Large intestine (tissue), 12 donors: ENCODE measurements at places on chromosomes 4 and X. TPM values are rescaled to one million over a fixed set of nuclear protein-coding genes. Genes with fewer than 3 reads are reported as not detected.

DNA sequence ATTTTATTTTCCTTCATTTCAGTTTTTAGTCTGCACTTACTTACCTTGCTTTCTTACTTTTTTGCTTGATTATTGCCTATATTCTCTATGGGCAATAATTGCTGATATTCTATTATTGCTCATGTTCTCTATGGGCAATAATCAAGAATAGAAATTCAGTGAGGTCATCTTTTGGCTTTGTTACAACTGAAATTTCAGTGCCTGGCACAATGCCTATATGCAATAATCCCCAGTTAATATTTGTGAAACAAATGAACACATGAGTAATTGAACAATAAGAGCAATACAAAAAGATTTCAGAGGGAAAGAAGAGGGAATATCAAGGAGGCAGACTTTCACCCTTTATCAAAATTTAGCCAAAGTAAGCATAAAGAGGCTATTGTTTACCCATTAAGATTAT, 48.6 kb upstream of the ARSJ start:
- no peaks in the 10 kb centered on the region for H3K36me3 ChIP-seq
- H3K4me3 ChIP-seq, result no peak overlapping the region
- no peak overlapping the region for H3K27ac ChIP-seq
- peaks cover 8% of the 10 kb centered on the region for H3K4me1 ChIP-seq
- H3K27me3 ChIP-seq, result no peaks in the 10 kb centered on the region

DNA sequence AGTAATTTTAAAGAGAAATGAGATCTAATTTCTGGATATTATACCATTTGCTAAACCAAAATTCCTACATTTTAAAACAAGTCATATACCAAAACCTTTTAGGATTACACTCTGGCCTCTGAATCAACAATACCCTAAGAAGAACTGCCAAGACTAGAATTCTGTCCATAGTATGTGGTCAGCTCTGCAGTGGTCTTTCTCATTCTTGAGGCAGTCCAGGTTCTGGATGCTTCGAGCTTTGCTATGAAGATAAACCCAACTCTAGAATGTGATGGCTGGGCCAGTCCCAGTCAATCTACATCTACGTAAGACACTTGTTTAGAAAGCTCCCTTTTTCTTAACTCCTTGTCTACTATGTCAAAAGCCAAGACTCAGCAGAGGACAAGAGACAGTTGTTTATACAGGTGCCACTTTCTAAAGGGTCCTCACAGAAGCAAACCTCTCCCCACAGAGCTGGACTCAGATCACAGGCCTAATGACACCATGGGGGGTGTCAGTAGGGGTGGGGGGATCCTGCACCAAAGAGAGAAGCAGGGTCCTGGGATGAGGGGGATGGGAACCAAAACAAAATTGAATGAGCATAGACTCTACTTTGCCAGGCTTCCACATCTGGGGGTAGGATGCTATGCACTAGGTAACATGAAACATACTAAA, 63.2 kb downstream of the SH3RF1 start:
- H3K27me3 ChIP-seq, result no peaks in the 10 kb centered on the region
- H3K27ac ChIP-seq, result no peak overlapping the region
- no peak overlapping the region for H3K4me3 ChIP-seq
- H3K4me1 ChIP-seq, result peaks cover 5% of the 10 kb centered on the region
- peaks cover 2% of the 10 kb centered on the region for H3K36me3 ChIP-seq

ABLIM2 gene
- 5.9 TPM for polyA plus RNA-seq

GRCh38 chrX:120428309-120428708, 40.8 kb downstream of the LAMP2 start:
- no peak overlapping the region for H3K4me3 ChIP-seq
- peak; percentile 1 for DNase-seq
- no peaks in the 10 kb centered on the region for H3K4me1 ChIP-seq
- H3K27ac ChIP-seq, result no peak overlapping the region
- no peaks in the 10 kb centered on the region for H3K27me3 ChIP-seq

FHDC1 gene
- polyA plus RNA-seq, result 10.7 TPM

DNA sequence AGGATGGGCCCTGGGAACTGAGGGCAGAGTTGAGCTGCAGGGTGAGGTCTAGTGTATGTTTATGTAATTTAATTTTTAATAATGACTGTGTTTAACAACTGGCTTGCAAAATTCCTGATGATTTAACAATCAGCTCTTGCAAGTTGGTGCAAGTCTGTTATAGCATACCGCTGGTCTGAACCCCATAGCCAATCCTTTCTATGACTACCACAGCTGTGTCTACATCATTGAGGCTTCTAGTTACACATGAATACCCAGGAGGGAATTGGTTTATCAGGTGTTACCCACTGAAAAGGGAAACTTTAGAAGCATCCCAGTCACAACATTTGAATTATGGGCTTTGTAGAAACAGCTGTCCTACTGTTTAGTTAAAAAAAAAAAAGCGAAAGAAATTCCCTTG, 38.3 kb downstream of the SUPT20HL1 start:
- no peaks in the 10 kb centered on the region for H3K27me3 ChIP-seq
- no peak for DNase-seq
- H3K4me3 ChIP-seq, result no peak overlapping the region
- no peak overlapping the region for H3K27ac ChIP-seq
- H3K36me3 ChIP-seq, result no peaks in the 10 kb centered on the region
- no peaks in the 10 kb centered on the region for H3K4me1 ChIP-seq

GAGE12H gene
- not detected for polyA plus RNA-seq

DNA sequence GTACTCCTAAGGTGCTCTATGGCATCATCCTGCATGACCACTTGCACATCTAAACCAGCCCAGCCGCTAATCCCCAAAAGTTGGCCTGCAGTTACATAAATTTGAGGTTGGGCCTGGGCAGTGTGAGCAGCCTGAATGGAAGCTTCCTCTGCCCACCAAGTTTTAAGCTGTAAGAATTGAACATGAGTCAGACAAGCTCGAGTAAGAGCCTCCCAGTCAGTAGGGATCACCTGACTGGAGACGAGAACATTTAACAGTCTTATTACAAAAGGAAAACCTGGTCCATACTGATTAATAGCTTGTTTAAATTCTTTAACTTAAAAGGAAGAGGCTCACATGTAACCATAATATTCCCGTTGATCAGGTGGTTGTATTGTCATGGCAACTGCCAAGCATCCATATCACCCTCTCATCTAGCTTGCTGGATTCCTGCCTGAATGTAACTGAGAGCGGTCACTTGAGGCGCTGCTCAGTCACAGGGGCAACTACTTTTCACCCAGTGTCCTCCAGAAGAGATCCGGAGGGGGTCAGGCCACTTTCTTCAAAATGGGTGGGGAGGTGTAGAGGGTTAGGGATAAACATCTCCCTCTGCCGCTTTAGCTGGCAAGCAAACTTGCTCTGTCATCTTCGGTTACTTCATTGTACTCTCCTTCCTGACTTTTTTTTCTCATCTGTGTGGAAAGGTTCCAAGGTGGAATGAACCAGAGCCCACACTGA, 56.6 kb upstream of the WDR1 start:
- H3K27me3 ChIP-seq, result no peaks in the 10 kb centered on the region
- H3K4me3 ChIP-seq, result no peak overlapping the region
- no peak for DNase-seq
- H3K27ac ChIP-seq, result no peak overlapping the region

DNA sequence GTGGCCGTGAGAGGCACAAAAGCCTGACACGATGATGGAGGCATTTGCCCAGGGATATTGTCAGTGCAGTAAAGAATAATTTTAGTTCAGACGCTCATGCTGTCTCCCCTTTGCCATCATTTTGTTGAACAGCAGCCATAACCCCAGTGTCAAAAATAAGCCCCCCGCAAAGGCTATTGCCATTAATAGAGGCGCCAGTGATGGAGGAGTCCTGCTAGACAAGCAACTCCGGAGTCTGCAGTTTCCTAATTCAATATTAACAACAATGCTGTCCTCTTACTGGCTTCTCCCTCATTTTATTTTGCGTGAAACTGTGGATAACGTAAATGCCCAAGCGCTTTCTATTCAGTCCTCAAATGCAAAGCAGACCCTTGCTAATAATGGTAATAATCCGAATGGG, 603 bp upstream of the SMS start:
- no peaks in the 10 kb centered on the region for H3K27me3 ChIP-seq
- DNase-seq, result no peak
- H3K4me1 ChIP-seq, result peaks cover 3% of the 10 kb centered on the region
- no peaks in the 10 kb centered on the region for H3K36me3 ChIP-seq
- peak overlapping the region; percentile 66 for H3K27ac ChIP-seq
- H3K4me3 ChIP-seq, result peak overlapping the region; percentile 50

NBDY gene
- 37.1 TPM for polyA plus RNA-seq

- no peak for DNase-seq
- no peak overlapping the region for H3K27ac ChIP-seq
- H3K36me3 ChIP-seq, result no peaks in the 10 kb centered on the region
- no peak overlapping the region for H3K4me3 ChIP-seq
- H3K27me3 ChIP-seq, result no peaks in the 10 kb centered on the region
Measured at GRCh38 chr4:98602270-98602669, 56.1 kb downstream of the TSPAN5 start.

WDR1 gene
- 168 TPM for polyA plus RNA-seq

TNIP2 gene
- polyA plus RNA-seq, result 28.5 TPM

DNA sequence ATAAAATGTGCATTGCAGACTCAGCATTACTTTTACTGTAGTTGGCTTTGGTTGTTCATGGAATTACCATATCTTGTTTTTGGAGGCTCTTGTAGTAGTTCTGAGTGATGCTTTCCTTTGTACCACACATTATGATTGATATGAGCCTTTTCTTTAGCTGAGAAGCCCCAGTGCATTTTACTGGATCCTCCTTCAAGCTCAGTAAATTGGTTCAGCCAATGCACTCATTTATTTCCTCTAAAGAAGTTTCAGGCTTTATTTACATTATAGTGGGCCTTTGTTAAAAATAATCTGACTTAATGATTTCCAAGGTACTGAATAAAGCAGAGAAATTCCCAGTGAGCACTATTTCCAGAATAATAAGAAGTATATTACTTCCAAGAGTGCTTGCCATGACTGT, 21.8 kb downstream of the UPRT start:
- no peak overlapping the region for H3K4me3 ChIP-seq
- H3K27me3 ChIP-seq, result no peaks in the 10 kb centered on the region
- no peak overlapping the region for H3K27ac ChIP-seq
- DNase-seq, result no peak
- no peaks in the 10 kb centered on the region for H3K4me1 ChIP-seq

NPY5R gene
- polyA plus RNA-seq, result 0.22 TPM

DNA sequence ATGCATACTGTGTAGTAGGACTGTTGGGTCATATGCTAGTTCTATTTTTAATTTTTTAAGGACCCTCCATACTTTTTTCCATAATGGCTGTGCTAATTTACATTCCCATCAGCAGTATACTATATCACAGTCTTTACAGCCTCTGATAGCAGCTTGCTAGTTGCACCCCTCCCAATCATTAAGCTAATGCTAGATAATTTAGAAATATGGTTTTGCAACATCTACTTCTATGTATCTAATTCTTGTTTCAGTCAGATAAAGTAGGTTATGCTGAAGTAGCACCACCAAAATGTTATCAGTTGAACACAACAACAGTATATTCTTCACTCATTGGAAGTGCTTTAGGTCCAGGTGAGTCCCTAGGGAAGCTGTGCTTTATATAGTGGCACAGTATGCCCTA, 522.7 kb upstream of the HTR2C start:
- no peaks in the 10 kb centered on the region for H3K36me3 ChIP-seq
- H3K4me3 ChIP-seq, result no peak overlapping the region
- no peaks in the 10 kb centered on the region for H3K4me1 ChIP-seq
- no peak for DNase-seq
- no peaks in the 10 kb centered on the region for H3K27me3 ChIP-seq
- H3K27ac ChIP-seq, result no peak overlapping the region

DNA sequence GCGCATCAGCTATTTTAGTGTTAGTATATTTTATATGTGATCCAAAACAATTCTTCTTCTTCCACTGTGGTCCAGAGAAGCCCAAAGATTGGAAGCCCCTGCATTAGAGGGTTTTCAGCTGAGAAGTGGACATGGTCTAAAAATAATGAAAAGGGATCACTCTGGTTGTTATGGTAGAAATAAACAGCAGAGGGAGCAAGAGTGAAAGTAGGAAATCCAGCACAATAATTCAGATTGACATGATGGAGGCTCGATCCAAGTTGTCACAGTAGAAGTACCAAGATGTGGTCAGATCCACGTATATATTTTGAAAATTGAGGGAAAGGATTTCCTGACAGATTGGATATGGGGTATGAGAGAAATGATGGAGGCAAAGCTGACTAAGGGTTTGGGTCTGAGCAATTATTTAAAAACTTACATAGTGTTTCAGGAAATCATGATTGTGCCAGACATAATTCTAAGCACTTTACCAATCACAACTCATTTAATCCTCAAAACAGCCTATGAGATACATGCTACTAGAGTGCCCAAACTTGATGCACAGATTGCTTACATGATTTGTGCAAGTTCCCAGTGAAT, 17.0 kb upstream of the TMEM144 start:
- no peak overlapping the region for H3K4me3 ChIP-seq
- H3K27ac ChIP-seq, result no peak overlapping the region
- H3K4me1 ChIP-seq, result no peaks in the 10 kb centered on the region
- peak; percentile 40 for DNase-seq
- no peaks in the 10 kb centered on the region for H3K36me3 ChIP-seq

DNA sequence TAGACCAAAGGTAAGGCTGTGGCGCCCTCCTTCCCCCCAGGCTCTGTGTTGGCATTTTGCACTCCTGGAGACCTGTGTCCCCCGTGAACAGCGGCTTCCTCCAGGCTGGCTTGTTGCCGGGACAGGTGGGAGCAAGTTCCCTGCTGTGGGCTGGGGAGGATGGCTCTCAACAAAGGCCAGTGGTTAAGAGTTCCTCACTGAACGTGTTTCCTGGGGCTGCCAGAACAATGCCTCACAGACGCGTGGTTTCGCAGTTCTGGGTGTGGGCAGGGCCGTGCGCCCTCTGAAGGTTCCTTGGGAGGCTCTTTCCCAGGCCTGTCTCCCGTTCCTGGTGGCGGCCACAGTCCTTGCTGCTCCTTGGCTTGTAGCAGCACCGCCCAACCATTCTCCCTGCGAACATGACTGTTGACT, 33.4 kb downstream of the NELFA start:
- H3K27ac ChIP-seq, result no peak overlapping the region
- no peak for DNase-seq
- H3K27me3 ChIP-seq, result no peaks in the 10 kb centered on the region

AFF2 gene
- 1.6 TPM for polyA plus RNA-seq

KDR gene
- 14.5 TPM for polyA plus RNA-seq

DNA sequence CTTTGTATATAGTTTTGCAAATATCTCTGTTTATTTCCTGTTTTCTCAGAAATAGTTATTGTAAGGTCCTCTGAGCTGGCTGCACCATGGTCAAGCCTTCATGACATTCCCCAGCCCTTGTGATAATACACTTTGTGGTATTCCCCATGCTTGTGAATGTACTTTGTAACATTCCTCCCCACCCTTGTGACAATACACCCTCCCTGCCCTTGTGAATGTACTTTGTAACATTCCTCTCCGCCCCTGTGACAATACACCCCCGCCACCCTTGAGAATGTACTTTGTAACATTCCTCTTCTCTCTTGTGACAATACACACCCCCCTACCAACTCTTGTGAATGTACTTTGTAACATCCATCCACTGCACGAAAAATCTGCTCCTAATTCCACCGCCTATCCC, 530.7 kb downstream of the CENPC start:
- H3K4me1 ChIP-seq, result no peaks in the 10 kb centered on the region
- no peaks in the 10 kb centered on the region for H3K27me3 ChIP-seq
- H3K4me3 ChIP-seq, result no peak overlapping the region
- H3K27ac ChIP-seq, result no peak overlapping the region
- H3K36me3 ChIP-seq, result no peaks in the 10 kb centered on the region

GRCh38 chrX:153539979-153540358, 22.5 kb downstream of the ATP2B3 start:
- H3K36me3 ChIP-seq, result no peaks in the 10 kb centered on the region
- H3K27me3 ChIP-seq, result no peaks in the 10 kb centered on the region
- H3K4me3 ChIP-seq, result no peak overlapping the region
